Chondrocyte (in vitro differentiated cells): ENCODE measurements at places on chromosomes 4 and X.

- DNase-seq: no peak
Measured at GRCh38 chr4:100366213-100366612, 151.6 kb downstream of the EMCN start.

DNA sequence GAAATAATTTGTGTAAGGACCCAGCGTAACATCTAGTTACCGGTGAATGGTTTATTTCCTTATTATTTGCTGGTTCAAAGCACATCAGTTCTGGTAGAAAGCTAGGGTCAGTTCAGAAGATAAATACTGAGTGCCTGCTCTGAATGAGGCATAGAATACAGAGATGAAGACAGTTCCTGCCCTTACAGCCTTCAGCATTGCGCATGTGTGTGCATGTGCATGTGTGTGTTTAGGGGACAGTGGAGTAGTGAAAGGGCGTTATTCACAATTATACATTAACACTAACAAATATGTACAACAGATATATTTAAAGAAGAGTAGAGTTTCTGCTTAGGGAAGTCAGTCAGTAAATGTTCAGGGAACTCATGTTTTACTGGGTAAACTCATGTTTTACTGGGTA lies 29.1 kb downstream of the CEP135 start:
- DNase-seq: no peak

DNA sequence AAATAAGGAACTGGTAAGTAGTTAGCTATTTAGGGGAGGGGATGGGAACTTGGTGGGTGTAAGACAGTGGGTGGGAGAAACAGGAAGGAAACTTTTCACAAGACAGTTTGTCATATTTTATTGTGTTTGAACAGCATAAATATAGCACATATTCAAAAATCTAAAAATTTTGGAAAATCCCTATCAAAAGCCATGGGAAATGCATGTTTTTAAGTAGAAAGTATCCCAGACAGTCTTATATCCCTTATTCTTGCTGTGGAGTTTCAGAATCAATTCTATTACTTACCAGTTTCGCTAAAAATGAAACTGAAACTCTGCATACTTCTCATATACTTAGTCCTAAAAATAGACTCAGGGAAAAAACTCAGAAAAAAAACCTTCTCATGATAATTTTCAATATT lies 22.3 kb upstream of the RASGEF1B start:
- no peak for DNase-seq

- no peak for DNase-seq
Measured at GRCh38 chr4:72896515-72896914, 173.0 kb downstream of the COX18 start.

GRCh38 chr4:154416190-154416547 lies 75.4 kb downstream of the DCHS2 start:
- DNase-seq: no peak

GRCh38 chr4:119726505-119726904 lies 97.9 kb upstream of the PDE5A start:
- no peak for DNase-seq

- no peak for DNase-seq
Measured at GRCh38 chr4:38765382-38765781, 17.4 kb downstream of the TLR10 start.
